ENCODE measurements at places on chromosomes 1 and 21.

GRCh38 chr1:26431979-26432695 lies at the start of gene DHDDS:
Gene DHDDS, plus strand, starts transcription at chr1:26432321. Its CDS starts 625 bp downstream, at chr1:26432946.
- DNase-seq: peak; percentile 98

GRCh38 chr1:119771770-119772169 lies 3.1 kb upstream of the HMGCS2 start:
- no peak for DNase-seq

DNA sequence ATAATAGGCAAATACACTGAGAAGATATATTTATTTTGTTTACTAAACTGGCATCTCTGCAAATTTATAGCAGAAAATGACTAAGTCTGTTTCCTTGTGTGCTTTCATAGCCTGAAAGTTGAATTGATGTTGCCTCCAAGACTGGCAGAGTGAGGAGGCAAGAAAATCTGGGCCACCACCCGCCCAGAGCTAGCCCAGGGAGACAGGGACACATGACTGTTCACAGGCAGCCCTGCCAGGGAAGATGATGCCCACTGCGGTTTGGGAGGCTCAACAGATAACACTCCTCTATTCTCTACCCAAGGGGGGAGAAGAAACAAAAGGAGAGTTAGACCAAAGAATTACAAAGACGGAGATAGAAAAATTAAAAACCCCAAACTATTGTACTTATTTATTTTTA lies 37.1 kb downstream of the OPTC start:
- no peak for DNase-seq

DNA sequence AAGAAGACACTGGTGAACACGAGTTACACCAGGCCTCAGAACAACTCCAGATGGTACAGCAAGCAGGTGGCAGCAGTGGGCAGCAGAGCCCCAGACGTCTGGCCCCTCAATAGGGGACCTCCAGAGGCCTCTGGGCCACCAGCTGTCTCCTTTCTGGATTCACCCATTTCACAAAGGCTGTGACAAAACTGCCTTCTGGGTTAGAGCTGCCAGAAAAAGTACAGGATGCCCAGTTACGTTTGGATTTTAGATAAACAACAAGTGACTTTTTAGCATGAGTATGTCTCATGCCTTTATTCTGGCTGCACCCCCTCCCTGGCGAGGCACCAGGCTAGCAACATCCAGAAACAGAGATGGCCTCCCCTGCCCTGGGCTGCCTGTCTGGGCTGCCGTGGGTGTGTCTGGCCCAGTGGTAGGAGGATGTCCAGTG lies 30.1 kb downstream of the ITPKB start:
- no peak for DNase-seq

DNA sequence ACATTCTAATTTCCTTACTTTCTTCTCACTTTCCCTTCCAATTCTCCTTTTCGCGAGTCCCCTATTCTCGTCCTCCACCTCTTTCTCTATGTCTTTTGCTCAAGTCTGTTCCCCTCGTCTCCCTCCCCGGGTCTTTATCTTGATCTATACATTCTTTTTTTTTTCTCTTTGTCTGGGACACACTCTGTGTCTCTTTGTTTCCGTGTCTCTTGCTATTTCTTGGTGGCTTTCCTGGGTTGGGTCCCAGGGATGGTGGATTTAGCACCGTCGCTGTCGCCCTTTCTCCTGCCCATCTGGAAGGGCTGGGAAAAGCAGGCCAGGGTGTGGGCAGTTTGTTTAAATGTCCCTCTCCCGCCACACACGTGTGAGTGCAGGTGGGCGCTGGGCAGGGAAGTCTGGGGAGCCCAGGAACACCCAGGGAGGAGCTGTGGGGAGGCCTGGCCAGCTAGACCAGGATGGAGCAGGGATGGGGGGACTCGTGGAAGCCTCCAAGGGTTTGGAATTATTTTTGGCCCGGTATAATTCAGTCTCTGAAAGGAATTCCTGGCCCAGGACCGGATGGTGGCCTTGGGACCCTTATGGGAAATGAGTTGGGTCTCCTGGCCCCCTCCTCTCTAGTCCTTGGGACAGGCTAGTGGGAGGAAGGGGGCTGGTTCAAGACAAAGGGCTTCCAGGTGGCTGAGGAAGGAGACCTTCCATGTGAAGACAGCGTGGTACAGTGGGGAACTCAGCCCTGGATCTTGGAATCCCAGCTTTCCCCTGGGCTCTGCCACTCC lies 9.5 kb upstream of the ID3 start:
- no peak for DNase-seq

GRCh38 chr1:21216835-21217811 lies 40.4 kb upstream of the EIF4G3 start:
- peak; percentile 78 for DNase-seq

DNA sequence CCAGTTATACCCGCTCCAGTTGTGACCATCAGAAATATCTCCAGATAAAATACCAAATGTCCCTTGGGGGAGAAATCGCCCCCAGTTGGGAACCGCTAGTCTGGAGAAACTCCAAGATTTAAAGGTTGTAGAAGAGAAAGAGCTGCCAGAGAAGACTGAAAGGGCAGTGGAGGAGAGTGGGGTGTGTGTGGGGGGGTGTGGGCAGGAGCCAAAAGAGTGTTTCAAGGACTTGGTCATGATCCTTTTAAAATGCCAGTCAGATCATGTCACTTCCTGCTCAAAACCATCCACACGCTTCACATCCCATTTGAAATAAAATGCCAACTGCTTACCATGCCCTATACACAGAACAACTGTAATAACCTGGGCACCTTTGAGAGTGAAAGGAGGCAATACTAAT lies 3.4 kb upstream of the HEYL start:
- DNase-seq: no peak

DNA sequence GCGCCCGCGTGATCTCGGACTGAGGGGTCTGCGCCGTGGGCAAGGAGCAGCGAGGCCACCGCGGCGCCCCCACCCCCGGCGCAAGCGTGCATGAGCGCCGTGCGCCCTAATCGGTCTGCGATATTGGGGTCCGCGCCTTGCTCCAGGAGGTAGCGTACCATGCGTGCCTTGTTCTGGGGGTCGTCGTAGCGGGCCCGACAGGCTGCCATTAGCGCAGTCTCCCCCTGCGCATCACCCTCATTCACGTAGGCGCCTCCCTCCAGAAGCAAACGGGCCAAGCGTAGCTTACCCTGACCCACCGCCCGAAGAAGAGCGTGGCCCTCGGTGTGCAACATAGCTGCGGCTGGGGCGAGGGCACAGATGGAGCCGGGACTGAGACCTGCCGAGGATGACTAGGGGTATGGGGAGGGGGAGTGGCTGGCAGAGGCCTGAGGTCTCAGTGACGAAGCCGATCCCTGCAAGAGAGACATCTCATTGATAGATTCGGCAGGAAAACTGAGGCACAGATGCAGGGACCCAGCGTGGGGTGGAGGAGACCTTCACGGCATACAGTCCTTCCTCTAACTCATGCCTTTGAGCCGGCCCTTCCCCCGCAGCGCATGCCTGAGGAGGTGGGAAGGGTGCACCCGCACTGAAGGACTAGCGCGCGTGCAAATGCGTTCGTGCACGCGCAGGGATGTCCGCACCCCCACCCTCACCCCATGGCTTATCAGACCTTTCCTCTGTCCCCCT lies 2.8 kb downstream of the ANKRD34A start:
- peak; percentile 69 for DNase-seq

- DNase-seq: no peak
These were observed 19.7 kb downstream of the AJAP1 start for GRCh38 chr1:4674117-4674516.

GRCh38 chr1:165052936-165053335 lies 303.6 kb downstream of the LMX1A start:
- no peak for DNase-seq

GRCh38 chr1:220892997-220893700 lies 13.9 kb downstream of the HLX start:
- no peak for DNase-seq

GRCh38 chr1:192477630-192478029 lies 97.9 kb upstream of the RGS1 start:
- no peak for DNase-seq

DNA sequence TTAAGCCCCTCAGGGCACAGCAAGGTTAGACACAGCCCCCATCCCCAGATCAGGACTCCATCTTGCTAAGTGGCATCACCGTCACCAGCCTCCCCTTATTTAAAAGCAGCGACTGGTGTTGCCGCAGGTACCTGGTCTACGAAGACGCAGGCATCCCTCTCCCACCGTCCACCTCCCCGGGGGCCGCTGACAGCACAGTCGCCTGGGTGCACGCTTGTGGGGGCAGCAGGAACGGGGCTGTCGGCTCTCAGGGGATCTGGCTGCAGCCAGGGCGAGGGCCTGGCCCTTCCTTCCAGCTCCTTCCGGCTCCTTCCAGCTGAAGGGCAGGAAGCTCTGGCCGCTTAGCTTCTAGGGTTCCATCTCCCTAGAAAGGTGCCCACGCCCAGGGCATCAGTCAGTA lies 17.6 kb upstream of the CCDC27 start:
- no peak for DNase-seq

GRCh38 chr1:96541491-96541890 lies 180.1 kb upstream of the PTBP2 start:
- no peak for DNase-seq

DNA sequence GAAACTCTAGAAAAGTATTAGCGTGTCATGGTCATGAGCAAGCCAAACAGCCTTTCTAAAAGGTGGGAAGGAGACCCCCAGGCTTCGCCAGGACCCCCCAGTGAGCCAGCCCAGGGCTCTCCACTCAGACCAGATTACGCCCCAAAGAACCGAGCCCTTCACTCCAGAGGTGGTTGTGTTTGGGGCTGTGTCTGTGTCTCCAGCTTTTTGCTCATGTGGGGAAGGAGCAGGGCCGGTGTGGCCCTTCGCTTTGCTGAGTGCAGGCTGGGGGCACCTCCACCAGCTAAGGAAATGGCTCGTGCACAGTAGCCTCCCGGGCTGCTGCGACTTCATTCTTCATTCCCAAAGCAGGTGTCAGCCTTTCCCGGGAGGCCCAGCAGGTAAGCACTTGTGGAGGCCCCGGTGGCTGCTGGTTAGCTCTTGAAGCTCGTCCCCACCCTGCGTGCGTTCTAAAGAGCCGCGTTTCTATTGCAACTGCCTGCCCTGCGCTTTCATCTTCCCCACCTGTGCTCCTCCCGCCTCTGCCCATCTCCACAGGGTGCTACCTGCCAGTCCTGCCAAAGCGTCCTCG lies 531 bp downstream of the TSPEAR start:
- DNase-seq: no peak

GRCh38 chr1:157115851-157116736 lies 16.5 kb upstream of the ETV3L start:
- no peak for DNase-seq

- no peak for DNase-seq
These were observed 38.1 kb downstream of the HHAT start for GRCh38 chr1:210366767-210367166.

DNA sequence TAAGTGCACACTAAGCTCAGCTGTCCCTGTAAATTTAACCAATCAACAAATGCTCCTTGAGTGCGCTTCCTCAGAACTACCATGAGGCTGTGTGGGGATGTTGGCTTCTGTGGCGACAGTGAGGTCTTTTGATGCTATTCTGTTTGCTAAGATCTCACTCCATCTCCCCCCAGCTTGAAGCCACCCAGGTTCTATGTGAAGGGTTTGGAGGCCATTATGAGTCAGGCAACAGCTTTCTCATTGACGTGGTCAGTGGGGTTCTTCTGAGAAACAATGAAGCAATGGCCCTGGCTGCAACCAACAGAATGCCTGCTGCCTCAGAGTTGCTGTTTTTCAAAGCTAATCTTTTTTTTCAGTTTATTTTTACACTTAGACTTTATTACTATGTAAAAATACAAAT lies 205.5 kb downstream of the PTBP2 start:
- no peak for DNase-seq

GRCh38 chr1:237774246-237774645 lies 116.5 kb downstream of the ZP4 start:
- no peak for DNase-seq

- no peak for DNase-seq
These were observed 661.8 kb downstream of the MATN1 start for GRCh38 chr1:30061292-30062220.

- peak; percentile 11 for DNase-seq
These were observed 56.8 kb downstream of the PLD5 start for GRCh38 chr1:242467556-242468145.

DNA sequence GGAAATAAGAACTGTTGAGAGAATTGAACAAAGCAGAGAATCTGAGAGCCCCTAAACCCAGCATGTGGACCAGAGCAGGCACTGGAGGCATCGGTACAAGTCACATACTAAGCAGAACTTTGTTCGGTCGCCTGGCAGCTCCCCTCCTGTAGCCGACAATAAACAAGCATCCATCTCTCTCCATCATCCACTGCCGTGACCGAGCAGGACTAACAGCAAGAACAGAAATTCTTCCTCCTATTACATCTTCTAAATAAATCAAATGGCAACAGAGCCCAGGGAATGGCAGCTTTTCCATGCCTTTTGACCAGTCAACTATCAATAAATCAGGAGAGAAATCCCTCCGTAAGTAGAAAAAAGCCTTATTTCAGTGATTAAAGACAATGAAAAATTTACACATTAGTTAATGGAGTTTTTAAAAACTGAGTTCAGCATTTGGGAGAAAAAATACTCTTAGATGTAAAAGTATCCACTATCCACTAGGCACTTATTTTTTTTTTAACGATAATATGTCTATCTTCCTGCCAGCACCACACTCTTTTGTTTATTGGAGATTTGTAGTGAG lies 36.5 kb downstream of the PTPN14 start:
- no peak for DNase-seq

GRCh38 chr1:54580856-54581550 lies 33.0 kb downstream of the ACOT11 start:
- no peak for DNase-seq

- no peak for DNase-seq
These were observed 194.0 kb downstream of the C1orf94 start for GRCh38 chr1:34370748-34371147.

DNA sequence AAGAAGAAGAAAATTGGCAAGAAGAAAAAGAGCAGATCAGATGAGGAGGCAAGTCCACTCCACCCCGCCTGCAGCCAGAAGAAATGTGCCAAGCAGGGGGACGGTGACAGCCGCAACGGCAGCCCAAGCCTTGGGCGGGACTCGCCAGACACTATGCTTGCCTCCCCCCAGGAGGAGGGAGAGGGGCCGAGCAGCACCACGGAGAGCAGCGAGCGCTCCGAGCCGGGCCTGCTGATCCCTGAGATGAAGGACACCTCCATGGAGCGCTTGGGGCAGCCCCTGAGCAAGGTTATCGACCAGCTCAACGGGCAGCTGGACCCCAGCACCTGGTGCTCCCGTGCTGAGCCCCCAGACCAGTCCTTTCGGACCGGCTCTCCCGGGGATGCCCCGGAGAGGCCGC lies 9.0 kb upstream of the SLC25A34 start:
- no peak for DNase-seq

DNA sequence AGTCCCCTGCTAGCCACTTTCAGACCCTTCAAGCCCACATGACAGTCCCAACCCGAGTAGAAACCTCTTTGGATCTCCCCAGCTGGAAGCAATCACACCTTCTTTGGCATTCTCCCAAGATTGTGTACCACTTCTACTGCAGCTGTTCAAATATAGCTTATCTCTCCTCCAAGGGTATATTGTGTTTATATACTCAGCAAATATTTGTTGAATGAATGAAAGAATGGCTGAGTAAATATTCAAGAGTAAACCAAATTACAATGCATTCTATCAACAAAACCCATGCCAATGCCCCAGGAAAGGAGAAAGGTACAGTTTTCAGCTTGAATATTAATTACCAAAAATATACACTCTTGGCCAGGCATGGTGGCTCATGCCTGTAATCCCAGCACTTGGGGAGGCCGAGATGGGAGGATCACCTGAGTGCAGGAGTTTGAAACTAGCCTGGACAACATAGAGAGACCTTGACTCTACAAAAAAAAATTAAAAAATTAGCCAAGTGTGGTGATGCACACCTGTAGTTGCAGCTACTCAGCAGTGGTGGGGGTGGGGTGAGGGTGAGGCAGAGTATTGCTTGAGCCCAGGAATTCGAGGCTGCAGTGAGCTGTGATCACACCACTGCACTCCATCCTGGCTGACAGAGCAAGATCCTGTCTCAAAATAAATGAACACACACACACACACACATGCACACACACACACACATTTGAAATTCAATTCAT lies 68.5 kb downstream of the NIBAN1 start:
- no peak for DNase-seq
